ENCODE measurements at places on chromosomes 7 and 10.
A peak's percentile ranks its signal among the peaks of the same experiment; 100 is the strongest.

GRCh38 chr7:83701736-83702135 lies 52.8 kb upstream of the SEMA3E start:
- no peak overlapping the region for H3K27ac ChIP-seq
- no peak overlapping the region for H3K4me3 ChIP-seq
- no peak for DNase-seq

- DNase-seq = peak; percentile 92
Measured at GRCh38 chr10:127012769-127013152, 107.5 kb downstream of the DOCK1 start.

DNA sequence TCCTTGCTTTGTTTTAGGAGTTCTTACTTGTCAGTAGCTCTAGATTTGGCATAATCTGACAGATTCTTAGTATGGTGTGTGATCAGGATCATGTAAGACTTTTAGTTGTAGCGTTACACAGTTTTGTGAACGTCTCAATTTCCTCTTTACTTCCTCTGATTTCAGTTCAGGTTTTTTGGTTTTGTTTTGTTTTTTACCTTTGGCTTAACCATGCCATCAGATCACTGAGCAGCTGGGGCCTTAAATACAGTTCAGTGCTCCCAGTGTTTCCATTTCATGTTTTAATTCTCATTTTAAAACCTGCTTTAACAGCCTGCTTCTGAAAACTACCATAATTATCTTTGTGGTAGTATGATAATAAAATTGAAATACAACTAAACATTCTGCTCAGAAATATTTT lies 27.2 kb upstream of the ARMS2 start:
- peaks cover 8% of the 10 kb centered on the region for H3K36me3 ChIP-seq
- no peak overlapping the region for H3K4me3 ChIP-seq
- H3K27ac ChIP-seq = no peak overlapping the region
- no peaks in the 10 kb centered on the region for H3K4me1 ChIP-seq
- no peaks in the 10 kb centered on the region for H3K27me3 ChIP-seq

- no peak for DNase-seq
- peaks cover 17% of the 10 kb centered on the region for H3K4me1 ChIP-seq
- H3K4me3 ChIP-seq = no peak overlapping the region
- H3K27ac ChIP-seq = no peak overlapping the region
- no peaks in the 10 kb centered on the region for H3K27me3 ChIP-seq
Measured at GRCh38 chr10:63542835-63543575, 21.8 kb downstream of the REEP3 start.

DNA sequence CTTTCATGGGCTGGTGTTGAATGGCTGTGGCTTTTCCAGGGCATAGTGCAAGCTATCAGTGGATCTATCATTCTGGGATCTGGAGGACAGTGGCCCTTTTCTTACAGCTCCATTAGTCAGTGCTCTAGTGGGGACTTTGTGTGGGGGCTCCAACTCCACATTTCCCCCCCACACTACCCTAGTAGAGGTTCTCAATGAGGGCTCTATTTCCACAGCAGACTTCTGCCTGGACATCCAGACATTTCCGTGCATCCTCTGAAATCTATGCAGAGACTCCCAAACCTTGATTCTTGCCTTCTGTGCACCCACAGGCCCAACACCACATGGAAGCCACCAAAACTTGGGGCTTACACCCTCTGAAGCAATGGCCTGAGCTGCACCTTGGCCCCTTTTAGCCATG lies 208.3 kb upstream of the MKLN1 start:
- DNase-seq = no peak
- H3K27ac ChIP-seq = no peak overlapping the region
- H3K27me3 ChIP-seq = no peaks in the 10 kb centered on the region

GRCh38 chr7:107994421-107995030 lies 8.4 kb downstream of the LAMB1 start:
- H3K36me3 ChIP-seq = no peaks in the 10 kb centered on the region
- DNase-seq = no peak
- H3K4me1 ChIP-seq = peaks cover 59% of the 10 kb centered on the region

GRCh38 chr7:111825046-111825445 lies 262.8 kb upstream of the IMMP2L start:
- no peak overlapping the region for H3K27ac ChIP-seq
- H3K27me3 ChIP-seq = no peaks in the 10 kb centered on the region
- no peak overlapping the region for H3K4me3 ChIP-seq
- no peaks in the 10 kb centered on the region for H3K4me1 ChIP-seq
- no peak for DNase-seq

- DNase-seq = no peak
- no peaks in the 10 kb centered on the region for H3K4me1 ChIP-seq
- no peak overlapping the region for H3K27ac ChIP-seq
- no peak overlapping the region for H3K4me3 ChIP-seq
- H3K36me3 ChIP-seq = no peaks in the 10 kb centered on the region
Measured at GRCh38 chr7:73585196-73585595, 6.8 kb upstream of the TBL2 start.

Measured in transverse colon (tissue), 4 donors.